CD4-positive, alpha-beta T cell treated with Interleukin-15 for 1 hour (primary cell): ENCODE measurements at places on chromosomes 16 and 17.

- DNase-seq = peak; percentile 49
These were observed 10.3 kb upstream of the TVP23A start for GRCh38 chr16:10828851-10829366.

DNA sequence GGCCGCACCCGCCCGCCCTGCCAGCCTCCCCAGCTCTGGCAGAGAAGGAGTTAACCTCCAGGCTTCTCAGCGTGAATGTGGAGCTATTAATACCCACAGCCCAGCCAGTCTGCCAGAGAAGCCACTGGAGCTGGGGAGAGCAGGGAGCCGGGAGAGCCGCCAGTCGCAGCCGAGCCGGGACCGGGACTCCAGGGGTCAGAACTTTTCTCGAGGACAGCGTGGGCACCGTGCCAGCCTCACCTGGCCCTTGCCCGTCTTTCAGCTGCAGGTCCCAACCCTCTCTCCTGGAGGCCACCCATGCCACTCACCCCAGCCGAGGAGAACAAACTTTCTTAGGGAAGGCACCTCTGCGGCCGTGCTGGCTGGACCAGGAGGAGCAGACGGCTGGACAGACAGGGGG lies 33.8 kb upstream of the SBK1 start:
- DNase-seq = no peak

DNA sequence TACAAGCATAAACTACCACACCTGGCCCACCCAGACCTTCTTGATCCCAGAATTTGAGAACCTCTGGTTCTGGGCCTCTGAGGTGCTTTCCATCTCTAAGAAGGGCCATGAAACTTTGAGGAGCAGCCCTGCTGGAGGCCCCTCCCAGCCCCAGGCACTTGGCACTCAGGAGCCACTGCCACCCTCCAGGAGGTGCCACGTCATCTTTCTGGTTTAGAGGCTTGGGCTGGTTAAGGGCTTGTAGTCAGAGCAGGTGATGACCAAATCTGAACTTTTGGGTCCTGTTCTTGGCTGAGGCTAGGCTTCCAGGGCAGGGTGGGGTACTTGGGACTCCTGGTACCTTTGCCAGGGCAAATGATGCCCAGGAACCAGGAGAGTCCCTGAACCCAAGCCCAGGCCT lies 13.8 kb upstream of the DLX4 start:
- no peak for DNase-seq

- peak; percentile 38 for DNase-seq
These were observed 25.9 kb downstream of the BRIP1 start for GRCh38 chr17:61837175-61838051.

DNA sequence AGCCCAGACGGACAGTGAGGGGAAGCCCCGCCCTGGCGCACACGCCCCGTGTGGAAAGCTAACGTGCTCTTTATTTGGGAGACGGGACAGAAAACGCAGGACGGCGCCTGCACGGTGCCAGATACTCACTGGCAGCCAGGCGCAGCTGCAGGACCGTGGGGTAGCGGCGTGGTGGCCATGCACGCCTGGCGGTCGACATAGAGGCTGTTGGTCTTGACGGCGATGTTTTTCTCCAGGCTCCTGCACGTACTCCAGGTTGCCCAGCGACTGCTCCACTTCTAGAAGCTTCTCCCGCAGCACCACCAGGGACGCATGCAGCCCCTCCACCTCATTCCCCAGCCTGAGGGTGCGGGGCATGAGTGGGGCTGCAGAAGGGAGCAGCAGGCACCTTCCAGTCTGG lies 5.1 kb upstream of the C1QTNF8 start:
- no peak for DNase-seq

GRCh38 chr17:44272321-44272951 lies 4.5 kb upstream of the SLC4A1 start:
- no peak for DNase-seq

DNA sequence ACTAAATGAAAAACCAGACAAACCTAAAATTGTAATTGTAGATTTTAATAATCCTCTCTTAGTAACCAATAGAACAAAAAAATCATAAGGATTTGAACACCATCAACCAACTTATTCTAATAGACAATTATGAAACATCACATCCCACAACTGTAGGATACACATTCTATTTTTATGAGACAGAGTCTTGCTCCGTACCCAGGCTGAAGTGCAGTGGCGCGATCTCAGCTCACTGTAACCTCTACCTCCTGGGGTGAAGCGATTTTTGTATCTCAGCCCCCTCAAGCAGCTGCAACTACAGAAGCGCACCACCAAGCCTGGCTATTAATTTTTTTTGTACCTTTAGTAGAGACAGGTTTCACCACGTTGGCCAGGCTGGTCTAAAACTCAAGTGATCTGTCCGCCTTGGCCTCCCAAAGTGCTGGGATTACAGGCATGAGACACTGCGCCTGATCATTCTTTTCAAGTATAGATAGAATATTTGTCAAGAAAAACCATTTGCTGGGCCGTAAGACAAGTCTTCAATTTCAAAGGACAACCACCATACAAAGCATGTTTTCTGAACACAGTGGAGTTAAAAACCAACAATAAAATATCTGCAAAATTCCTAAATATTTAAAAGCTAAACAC lies 49.8 kb downstream of the CREBBP start:
- no peak for DNase-seq

GRCh38 chr16:972316-973002 lies 1.7 kb upstream of the LMF1 start:
- DNase-seq = no peak
